Activated naive CD4-positive, alpha-beta T cell treated with anti-CD3 and anti-CD28 coated beads for 36 hours (primary cell): ENCODE measurements at places on chromosomes 3 and 15. TPM values are rescaled to one million over a fixed set of nuclear protein-coding genes. Genes with fewer than 3 reads are reported as not detected.

DNA sequence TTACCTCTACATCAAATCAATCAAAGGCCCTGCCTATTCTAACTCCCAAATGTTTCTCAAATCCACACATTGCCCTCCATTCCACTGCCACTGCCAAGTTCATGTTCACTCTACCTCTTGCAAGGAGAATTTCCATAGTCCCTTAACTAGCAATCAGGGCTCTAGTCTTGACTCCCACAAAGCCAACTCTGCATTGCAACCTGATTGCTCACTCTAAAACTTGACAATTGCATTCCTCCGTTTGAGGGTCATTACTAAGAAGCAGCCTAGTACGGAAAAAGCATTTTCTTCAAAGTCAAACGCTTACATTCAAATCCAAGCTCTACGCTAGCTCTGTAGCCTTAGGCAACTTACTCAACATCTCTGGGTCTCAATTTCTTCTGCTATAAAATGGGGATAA, 1.2 kb downstream of the CPA3 start:
- DNase-seq: no peak
- H3K4me3 ChIP-seq: no peak overlapping the region
- no peaks in the 10 kb centered on the region for H3K36me3 ChIP-seq

DNA sequence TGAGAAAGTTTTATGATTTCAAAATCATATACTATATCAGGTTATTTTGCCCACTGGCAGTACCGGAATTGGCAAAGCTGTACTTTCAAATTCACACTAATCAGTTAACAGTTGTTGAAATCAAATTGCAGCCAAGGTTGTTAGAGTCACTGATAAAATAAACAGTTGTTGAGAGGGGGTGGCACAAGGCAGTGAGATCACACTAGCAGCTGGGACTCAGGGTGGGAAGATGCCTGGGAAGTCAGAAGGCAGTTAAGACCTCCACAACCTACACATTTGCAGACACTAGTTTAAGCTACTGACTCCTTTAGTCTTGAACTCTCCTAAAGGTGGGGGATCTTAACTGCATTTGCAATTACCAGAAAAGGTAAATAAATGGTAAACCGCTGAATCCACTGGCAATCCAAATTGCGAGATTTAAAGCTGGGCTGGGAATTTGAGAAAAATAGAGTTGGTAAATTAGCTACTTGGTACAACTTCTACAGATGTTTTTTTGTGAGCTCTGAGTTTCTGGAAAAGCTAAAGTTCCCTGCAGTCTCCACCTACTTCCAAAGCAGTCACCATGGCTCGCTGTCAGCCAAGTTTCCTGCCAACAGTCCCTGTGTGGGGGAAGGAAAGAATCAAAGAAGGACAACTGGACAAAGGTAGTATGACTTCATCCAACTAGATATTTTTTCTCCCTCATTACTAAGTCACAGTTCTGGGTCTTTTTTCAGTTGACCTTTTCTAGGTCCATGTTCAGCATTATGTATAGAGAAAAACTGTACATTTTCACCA, 105.7 kb downstream of the ZNF385D start:
- H3K4me1 ChIP-seq: no peaks in the 10 kb centered on the region
- H3K4me3 ChIP-seq: no peak overlapping the region
- H3K27ac ChIP-seq: no peak overlapping the region
- DNase-seq: no peak
- no peaks in the 10 kb centered on the region for H3K27me3 ChIP-seq

DNA sequence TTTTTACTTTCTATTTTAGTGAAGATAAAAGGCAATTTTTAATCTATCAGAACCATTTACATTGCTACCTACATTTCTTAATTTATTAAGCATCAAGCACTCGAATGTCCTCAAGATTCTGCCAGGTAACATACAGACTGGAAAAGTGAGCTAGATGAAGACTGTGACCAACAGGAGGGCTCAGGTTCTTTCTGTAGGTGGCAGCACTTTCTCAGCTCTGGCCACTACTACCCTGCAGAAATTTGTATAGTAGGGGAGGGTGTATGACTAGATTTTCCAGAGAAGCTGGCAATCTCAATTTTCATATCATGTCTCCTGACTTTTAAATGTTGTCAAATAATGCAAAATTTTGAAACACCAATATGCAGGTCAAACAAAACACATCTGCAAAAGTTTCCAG, 165.0 kb upstream of the SUCLG2 start:
- no peak overlapping the region for H3K27ac ChIP-seq
- H3K27me3 ChIP-seq: no peaks in the 10 kb centered on the region
- DNase-seq: peak; percentile 37
- no peaks in the 10 kb centered on the region for H3K36me3 ChIP-seq
- peaks cover 2% of the 10 kb centered on the region for H3K4me1 ChIP-seq

DNA sequence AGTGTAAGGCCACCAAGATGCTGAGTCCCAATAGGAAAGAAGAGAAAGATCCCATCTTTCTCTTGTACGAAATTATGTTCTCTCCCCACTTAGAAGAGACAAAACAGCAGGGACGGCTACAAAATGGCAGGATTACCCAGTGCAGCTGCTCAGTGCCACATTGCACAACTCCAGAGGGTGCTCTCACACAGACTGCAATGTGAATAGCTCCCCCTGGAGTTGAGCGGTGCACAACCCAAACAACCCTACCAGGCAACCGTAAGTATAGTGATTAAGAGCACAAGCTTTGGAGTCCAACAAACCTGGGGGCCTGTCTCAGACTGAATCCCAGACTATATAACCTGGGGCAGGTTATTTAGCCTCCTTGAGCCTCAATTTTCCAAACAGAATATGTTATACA, 3.1 kb upstream of the BHLHE40 start:
- peaks cover 33% of the 10 kb centered on the region for H3K4me1 ChIP-seq
- peak overlapping the region; percentile 98 for H3K27ac ChIP-seq
- no peak overlapping the region for H3K4me3 ChIP-seq
- H3K27me3 ChIP-seq: no peaks in the 10 kb centered on the region
- DNase-seq: peak; percentile 90

The SLC22A14 gene
- total RNA-seq: not detected

- DNase-seq: no peak
- peaks cover 11% of the 10 kb centered on the region for H3K4me1 ChIP-seq
- no peaks in the 10 kb centered on the region for H3K36me3 ChIP-seq
- H3K27me3 ChIP-seq: no peaks in the 10 kb centered on the region
- H3K27ac ChIP-seq: no peak overlapping the region
Measured at GRCh38 chr3:29176501-29176900, 104.4 kb upstream of the RBMS3 start.

The SKOR1 gene
- total RNA-seq: 0.07 TPM

- H3K4me3 ChIP-seq: no peak overlapping the region
- no peak overlapping the region for H3K27ac ChIP-seq
- no peaks in the 10 kb centered on the region for H3K27me3 ChIP-seq
- H3K36me3 ChIP-seq: no peaks in the 10 kb centered on the region
- no peaks in the 10 kb centered on the region for H3K4me1 ChIP-seq
- DNase-seq: no peak
Measured at GRCh38 chr15:31498756-31499155, 172.1 kb downstream of the KLF13 start.

DNA sequence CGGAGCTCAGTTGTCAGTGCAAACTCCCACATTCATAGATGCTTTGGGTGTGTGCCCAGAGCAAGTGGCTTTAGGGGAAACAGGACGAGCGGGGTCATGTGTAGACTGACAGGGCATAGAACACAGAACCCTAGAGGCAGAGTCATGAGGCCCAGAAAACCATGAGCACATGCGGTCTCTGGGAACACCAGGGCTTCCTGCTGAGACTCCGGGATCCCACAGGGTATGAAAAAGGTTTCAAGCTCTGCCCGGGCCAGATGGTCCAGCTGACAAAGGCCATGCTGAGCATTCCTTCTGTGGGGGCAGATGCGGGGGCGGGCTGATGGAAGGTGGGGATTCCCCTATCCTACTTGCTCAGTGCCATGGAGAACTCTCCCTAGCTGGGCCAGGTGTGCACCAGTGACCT, 44.8 kb downstream of the ROPN1B start:
- no peak overlapping the region for H3K4me3 ChIP-seq
- no peaks in the 10 kb centered on the region for H3K27me3 ChIP-seq
- no peak overlapping the region for H3K27ac ChIP-seq
- DNase-seq: no peak
- H3K4me1 ChIP-seq: no peaks in the 10 kb centered on the region

- no peaks in the 10 kb centered on the region for H3K36me3 ChIP-seq
- H3K4me3 ChIP-seq: no peak overlapping the region
- DNase-seq: no peak
- no peaks in the 10 kb centered on the region for H3K4me1 ChIP-seq
- H3K27ac ChIP-seq: no peak overlapping the region
Measured at GRCh38 chr15:34122771-34123183, 20.9 kb downstream of the PGBD4 start.

- peaks cover 6% of the 10 kb centered on the region for H3K27me3 ChIP-seq
- peak within 1 kb of the TSS; percentile 86 for H3K4me3 ChIP-seq
- no peaks in the 10 kb centered on the region for H3K36me3 ChIP-seq
- peak within 1 kb of the TSS; percentile 46 for H3K27ac ChIP-seq
- peaks cover 10% of the 10 kb centered on the region for H3K4me1 ChIP-seq
Measured at GRCh38 chr3:58237238-58237940, at the start of gene ABHD6. TSS of gene ABHD6 (plus strand) at chr3:58237792. CDS start at chr3:58256587, 18,795 bp downstream.

DNA sequence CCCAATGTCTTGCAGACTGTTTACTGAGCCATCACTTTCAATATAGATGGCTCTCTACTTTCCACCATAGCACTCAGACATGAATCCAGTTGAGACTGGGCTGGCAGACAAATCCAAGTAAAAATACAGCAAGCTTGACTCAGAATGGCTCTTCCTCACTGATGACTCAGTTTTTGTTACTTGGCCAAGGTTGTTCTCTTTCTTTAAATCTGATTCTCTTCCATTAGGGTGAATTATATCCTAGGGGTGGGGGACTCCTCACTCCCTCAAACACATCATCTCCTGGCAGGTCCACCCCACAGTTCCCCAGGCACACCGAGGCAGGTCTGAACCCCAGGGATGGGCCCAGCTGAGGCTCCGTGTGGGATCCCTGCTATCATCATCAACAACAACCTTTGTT, 157.9 kb downstream of the MEX3B start:
- no peaks in the 10 kb centered on the region for H3K4me1 ChIP-seq
- no peaks in the 10 kb centered on the region for H3K36me3 ChIP-seq
- H3K4me3 ChIP-seq: no peak overlapping the region
- H3K27me3 ChIP-seq: peaks cover 6% of the 10 kb centered on the region
- H3K27ac ChIP-seq: no peak overlapping the region

GRCh38 chr3:113057117-113057516, 66.3 kb downstream of the GTPBP8 start:
- no peak overlapping the region for H3K4me3 ChIP-seq
- peaks cover 18% of the 10 kb centered on the region for H3K4me1 ChIP-seq
- peaks cover 9% of the 10 kb centered on the region for H3K36me3 ChIP-seq

DNA sequence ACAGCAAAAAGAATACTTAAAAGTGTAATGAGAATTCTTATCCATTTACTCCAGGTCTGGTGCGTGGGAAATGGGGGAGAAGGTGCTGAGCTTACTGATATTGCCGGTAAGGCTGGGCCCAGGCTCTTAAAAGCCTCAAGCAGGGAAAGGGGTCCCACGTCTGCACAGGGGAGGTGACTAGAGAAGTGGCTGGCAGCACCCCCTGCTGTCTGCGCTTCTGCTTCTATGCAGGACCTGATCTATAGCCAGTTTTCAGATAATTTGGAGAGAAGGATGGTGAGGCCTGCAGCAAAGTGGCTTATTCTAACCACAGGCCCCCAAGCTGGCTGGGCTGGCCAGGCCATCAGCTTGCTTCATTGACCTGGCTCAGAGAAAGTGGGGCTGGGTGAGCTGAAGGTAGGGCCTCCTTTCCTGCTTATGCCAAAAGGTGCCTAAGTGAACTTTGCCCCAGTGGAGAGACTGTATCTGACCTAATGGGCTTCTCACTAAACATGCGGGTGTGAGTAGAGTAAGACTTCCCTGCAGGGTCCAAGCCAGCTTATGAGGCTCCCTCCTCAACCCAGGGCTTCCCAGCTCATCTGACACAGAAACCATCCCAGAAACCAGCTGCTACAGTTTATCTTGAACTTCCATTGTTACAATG, 30.9 kb upstream of the ATP1B3 start:
- peaks cover 13% of the 10 kb centered on the region for H3K4me1 ChIP-seq
- peak; percentile 48 for DNase-seq
- no peaks in the 10 kb centered on the region for H3K36me3 ChIP-seq
- no peak overlapping the region for H3K4me3 ChIP-seq
- no peak overlapping the region for H3K27ac ChIP-seq
- no peaks in the 10 kb centered on the region for H3K27me3 ChIP-seq

DNA sequence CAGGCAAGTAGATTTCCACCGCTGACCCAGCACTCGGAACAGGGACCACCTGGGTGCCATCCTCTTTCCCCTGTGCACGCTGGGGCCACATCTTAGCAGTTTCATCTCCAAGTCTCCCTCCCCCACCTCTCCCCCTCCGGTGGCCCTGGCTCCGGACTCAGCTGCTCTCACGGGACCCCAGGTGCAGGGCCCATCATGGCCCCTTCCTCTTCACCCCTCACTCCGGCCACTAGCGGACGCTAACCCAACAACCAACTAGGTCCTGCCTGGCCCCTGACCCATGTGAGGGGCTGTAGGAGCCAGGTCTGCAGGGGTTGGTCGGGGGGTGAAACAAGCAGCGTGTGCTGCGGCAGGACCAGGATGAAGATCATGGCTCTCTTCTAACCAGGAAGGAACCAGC, 31.3 kb upstream of the IQSEC1 start:
- H3K27me3 ChIP-seq: no peaks in the 10 kb centered on the region
- no peaks in the 10 kb centered on the region for H3K4me1 ChIP-seq
- no peak for DNase-seq

DNA sequence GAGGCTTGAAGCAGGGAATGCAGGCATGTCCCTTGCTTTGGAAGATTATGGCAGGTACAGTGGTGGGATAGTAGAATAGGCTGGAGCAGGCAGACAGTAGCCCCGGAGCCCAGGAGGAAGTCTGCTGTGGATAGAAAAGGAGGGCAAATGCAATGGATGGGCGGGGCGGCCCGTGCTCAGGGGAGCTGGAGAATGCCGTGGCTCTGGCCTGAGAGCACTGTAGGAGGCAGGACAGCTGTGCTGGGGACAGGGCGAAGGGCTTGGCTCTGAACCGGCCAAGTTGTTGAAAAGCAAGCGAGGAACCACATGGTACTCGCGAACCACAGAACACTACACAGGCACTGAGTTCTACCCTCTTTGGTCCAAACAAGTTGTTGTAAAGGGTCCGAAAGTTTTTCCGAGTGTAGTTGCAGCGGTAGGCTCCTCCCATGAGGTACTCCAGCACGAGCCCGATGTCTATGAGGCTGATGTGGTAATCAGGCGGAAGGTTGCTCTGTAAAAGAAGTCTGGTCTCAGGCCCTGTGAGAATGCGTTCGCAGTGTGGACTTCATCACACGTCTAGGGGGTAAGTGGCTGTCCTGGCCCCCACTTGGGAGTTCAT, 54.7 kb downstream of the TRPM1 start:
- DNase-seq: no peak
- H3K27ac ChIP-seq: no peak overlapping the region
- H3K27me3 ChIP-seq: peaks cover 2% of the 10 kb centered on the region
- H3K36me3 ChIP-seq: no peaks in the 10 kb centered on the region

DNA sequence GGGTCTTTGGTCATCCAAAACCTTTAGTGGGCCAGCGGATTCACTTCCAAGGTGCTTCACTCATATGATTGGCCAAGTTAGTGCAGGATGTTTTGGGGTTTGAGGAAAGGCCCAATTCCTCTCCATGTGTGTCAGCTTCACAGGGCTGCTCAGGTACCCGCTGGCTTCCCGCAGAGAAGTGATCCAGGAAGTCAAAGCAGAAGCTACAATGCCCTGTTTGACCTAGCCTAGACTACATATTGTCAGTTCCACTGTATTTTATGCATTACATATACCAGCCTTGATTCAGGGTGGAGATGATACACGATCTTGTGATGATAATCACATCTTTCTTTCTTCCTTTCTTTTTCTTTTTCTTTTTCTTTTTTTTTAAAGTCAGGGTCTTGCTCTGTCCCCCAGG, 32.1 kb downstream of the PDE8A start:
- H3K4me3 ChIP-seq: no peak overlapping the region
- peaks cover 25% of the 10 kb centered on the region for H3K4me1 ChIP-seq
- no peaks in the 10 kb centered on the region for H3K36me3 ChIP-seq
- no peaks in the 10 kb centered on the region for H3K27me3 ChIP-seq
- H3K27ac ChIP-seq: no peak overlapping the region
- DNase-seq: no peak
